Left cardiac atrium (tissue), 4 donors: ENCODE measurements at places on chromosomes 5 and 9.

GRCh38 chr9:91844701-91845291, 105.2 kb downstream of the ROR2 start:
- no peak for DNase-seq

- DNase-seq, result no peak
These were observed 130.4 kb upstream of the BASP1 start for GRCh38 chr5:17087035-17087434.

DNA sequence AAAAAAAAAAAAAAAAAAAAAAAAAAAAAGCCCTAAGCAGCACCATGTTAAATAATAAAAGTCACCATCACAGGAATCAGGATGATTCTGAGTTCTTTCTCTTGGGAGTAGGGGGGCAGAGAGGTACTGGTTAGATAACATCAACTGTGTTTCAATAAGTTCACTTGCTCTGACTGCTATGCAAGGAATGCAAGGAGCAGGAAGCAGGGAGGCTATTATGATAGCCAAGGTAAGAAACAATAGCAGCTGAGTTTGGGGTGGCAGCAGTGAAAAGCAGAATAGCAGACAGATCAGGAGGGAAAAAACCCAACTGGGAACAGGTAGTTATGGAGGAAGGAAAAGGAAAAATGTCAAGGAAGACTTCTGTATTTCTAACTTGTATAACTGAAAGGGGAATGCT, 8.2 kb downstream of the CEP120 start:
- no peak for DNase-seq

GRCh38 chr9:76576344-76576743, 117.4 kb downstream of the GCNT1 start:
- DNase-seq, result no peak

DNA sequence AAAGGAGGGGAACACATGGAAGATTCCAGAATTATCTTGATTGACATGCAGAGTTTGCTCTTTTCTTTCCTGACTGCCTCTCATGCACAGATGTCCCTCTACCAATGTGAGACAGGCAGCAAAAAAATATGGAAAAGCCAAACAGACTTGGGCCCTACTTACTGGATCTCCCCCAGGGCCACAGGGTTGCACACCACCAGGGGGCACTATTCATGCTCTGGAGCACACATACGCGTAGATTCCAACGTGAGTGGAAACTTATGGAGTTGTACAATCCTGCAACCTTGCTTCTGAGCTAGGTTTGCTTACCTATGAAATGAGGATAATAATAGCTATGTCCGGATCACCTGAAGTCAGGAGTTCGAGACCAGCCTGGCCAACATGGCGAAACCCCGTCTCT, 319.5 kb downstream of the ARHGEF28 start:
- no peak for DNase-seq

DNA sequence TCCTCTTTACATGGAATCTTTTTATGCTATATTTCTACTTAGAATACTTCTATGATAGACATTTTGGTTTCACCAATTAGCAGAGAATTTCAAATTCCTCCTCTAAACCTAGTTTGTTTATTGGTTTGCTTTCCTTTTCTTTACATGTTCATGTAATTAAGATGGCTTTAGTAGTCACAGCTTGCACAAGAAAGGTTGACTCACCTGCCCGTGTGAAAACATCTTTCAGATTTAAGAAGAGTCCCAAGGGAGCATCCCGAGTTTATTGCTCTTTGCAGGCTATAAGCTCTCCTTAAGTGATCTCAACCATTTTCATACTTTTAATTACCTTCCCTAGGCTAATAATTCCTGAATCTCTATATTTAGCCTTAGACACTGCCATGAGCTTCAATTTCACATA, 28.9 kb downstream of the TYRP1 start:
- DNase-seq, result no peak

GRCh38 chr5:167208911-167209310, 1082.5 kb upstream of the WWC1 start:
- no peak for DNase-seq

DNA sequence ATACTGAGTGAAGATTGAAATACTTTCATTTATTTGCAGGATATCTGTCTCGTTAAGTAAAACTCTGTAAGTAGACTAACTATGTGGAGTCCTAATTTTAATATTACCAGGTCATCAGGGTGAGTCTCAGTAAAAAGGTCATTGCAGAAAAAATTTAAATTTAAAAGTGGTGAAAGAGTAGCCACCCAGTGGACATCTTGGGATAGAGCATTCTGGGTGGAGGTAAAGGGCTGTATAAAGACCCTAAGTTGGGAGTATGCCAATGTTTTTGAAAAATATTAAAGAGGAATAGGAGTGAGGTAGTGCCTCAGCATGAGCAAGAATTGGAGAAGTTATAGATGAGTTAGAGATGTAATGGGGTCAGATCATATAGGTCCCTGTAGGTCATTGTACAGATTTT, 145.5 kb downstream of the HMHB1 start:
- no peak for DNase-seq

GRCh38 chr5:81069990-81070389, 109.8 kb downstream of the RASGRF2 start:
- no peak for DNase-seq

GRCh38 chr9:104969116-104969515, 41.2 kb upstream of the ABCA1 start:
- no peak for DNase-seq

DNA sequence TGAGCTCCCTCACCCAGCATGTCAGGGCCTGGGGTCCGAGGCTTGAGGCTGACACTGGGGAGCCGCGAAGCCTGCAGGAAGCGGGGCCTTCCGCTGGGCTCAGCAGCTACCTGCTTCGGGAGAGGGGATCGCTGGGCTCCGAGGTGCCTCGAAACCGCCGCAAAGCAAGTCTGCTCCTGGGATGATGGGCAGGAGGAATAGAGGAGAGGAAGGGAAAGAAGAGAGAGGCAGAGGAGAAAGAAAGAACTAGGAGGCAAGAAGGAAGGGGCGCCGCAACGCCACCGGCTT, 1.5 kb upstream of the PRDM12 start:
- no peak for DNase-seq

GRCh38 chr9:86099701-86100364, 475 bp upstream of the GOLM1 start:
- peak; percentile 63 for DNase-seq

DNA sequence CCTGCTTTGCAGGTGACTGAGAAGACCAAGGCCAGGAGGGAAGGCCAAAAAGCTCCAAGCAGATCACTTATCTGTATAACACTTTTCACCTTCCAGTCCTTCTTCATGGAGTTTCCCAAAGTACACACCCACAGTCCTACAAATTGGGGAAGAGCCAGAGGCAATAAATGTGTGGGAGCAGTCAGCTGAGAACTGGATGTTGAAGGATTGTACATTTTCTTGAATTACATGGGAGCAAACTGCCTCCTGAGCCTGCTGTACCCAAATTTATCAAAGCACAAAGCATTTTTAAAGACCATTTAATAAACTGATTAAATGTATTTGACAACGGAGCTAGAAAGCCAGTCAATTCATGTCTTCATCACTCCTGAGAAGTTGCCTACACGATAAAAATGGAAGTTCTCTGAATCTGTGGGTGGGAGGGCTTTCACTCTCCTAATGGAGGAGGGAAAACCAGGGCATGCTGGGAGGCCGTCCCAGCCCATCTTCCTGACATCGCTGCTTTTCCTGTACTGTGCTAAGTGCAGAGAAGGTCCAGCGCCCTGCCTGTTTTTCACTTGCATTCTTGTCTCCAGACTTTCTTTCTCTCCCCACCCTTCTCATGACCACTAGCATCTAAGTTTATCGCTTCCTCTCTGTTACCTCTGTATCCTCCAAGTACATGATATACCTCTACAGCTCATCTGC, 79.0 kb downstream of the KCNIP1 start:
- no peak for DNase-seq

DNA sequence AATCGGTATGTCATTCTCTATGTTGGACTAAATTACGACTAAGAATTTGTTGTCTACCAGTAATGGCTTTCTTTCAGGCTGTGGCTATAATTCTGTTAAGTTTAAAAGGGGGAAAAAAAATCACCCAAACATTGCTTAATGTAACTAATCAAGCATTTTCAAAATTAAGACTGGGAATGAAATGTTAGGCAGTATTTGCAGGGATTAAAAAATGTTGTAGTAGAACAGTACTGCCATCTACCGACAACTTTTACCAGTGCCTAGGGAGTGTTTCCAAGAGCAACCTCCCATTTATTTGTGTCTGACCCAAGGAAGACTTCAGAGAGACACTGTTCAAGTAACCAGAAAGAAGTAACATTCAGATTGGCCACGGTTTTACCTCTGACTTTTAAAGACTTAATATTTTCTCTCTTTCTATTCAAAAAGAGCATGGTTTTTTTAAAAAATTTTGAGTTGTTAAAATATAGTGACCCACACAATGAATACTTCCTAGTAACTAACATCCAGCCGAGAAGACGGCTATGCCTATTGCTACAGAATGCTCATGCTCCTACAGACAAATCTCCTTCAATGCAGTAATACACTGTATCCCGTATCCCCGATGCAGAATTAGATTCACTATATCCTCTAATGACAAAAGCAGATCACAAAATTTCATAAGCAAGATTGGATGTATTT, 92.4 kb downstream of the ARL15 start:
- DNase-seq, result no peak

- DNase-seq, result no peak
These were observed 35.4 kb downstream of the KDM4C start for GRCh38 chr9:6793203-6793602.

DNA sequence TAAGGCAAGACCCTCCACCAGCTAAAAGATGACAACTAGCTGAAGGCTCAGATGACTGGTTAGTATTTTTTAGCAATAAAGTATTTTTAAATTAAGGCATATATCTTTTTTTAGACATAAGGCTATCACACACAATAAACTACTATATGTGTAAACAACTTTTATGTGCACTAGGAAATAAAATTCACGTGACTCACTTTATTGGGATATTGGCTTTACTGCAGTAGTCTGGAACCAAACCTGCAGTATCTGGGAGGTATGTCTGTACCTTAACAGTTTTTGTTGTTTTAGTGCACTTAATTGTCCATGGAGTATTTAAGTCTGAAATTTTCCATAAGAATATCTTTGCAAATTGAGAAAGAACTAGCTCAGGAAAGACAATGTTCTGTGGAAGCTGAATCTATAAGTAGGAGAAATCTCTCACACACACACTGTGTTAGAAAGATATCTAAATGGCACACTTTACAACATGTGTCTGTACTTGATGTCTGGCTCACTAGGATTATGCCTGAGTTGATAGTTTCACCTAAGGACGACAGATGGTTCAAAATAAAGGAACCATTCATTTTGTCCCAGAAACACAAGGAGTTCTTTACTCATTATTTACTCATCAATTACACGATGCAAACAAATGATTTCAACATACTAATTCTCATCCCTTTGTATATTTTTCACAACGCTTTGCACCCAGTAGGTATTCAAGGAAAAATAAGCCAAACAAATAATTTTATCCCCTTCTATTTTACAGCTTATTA, 4.6 kb downstream of the RAPGEF6 start:
- DNase-seq, result no peak

GRCh38 chr5:144328980-144329379, 158.3 kb downstream of the KCTD16 start:
- no peak for DNase-seq

DNA sequence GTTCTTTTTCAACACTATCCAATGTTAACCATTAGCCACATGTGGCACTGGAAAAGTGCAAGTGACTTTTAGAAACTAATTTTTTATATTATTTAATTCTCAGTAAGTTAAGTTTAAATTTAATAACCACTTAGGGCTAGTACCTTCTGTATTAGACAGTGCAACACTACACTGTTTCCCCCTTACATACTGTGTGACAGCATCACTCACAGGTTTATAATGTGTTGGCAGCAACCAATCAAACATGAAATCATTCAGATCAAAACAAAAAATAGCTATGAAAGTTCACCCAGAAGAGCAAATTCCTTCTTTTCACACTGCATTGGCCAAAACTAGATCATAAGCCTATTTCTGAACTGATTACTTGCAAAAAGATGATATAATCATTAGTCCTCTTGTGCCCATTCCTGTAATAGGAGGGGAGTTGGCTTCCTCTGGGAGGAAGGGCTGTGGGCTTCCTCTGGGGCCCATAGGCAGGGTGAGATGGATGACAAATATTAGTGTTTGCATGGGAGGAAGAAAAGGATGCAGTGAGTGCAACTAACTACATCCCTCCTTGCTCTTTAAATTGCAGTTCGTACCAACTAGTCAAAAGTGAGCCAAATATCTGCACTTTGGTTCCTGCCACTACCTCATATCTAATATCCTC, 708.1 kb upstream of the RGMB start:
- no peak for DNase-seq
